ENCODE measurements at places on chromosomes 4 and X.
A peak's percentile ranks its signal among the peaks of the same experiment; 100 is the strongest.

GRCh38 chr4:137116144-137116543 is 416.1 kb downstream of the PCDH18 start:
- no peak for DNase-seq

- DNase-seq, result no peak
Observed at GRCh38 chr4:36414248-36414647, 132.8 kb downstream of the DTHD1 start.

GRCh38 chr4:27048429-27049238 is 188.0 kb downstream of the STIM2 start:
- DNase-seq, result peak; percentile 40

- no peak for DNase-seq
Observed at GRCh38 chr4:126986828-126987227, 645.9 kb upstream of the INTU start.

GRCh38 chrX:96433409-96434077 is 251.1 kb upstream of the DIAPH2 start:
- no peak for DNase-seq

- peak; percentile 57 for DNase-seq
Observed at GRCh38 chrX:69070949-69071650, 94.2 kb downstream of the PJA1 start.

DNA sequence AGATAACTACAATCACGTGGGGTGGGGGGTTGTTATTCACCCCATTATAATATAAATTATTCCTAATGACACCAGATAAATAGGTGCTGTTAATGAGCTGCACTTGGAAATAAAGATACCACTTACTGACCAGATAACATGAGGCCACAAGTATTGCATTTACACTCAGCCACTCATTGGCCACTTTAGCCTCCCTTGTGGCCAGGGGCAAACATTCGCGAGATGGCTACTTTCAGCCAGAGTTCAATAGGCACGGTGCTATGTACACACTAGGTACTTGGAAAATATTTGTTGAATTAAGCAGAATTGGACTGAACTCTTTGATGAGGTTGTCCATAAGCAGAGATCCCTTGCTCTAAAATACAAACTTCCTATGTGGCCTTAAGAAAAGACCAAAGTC is 713.7 kb upstream of the TENM3 start:
- DNase-seq, result no peak

- no peak for DNase-seq
Observed at GRCh38 chrX:68254738-68255645, 178.3 kb downstream of the OPHN1 start.

GRCh38 chr4:88866862-88867550 is 169.4 kb upstream of the NAP1L5 start:
- DNase-seq, result no peak

GRCh38 chr4:3836756-3837601 is 70.8 kb downstream of the ADRA2C start:
- no peak for DNase-seq

- DNase-seq, result no peak
Observed at GRCh38 chr4:108889696-108890483, 127.0 kb upstream of the ETNPPL start.

- no peak for DNase-seq
Observed at GRCh38 chr4:61149278-61149677, 50.8 kb upstream of the ADGRL3 start.

DNA sequence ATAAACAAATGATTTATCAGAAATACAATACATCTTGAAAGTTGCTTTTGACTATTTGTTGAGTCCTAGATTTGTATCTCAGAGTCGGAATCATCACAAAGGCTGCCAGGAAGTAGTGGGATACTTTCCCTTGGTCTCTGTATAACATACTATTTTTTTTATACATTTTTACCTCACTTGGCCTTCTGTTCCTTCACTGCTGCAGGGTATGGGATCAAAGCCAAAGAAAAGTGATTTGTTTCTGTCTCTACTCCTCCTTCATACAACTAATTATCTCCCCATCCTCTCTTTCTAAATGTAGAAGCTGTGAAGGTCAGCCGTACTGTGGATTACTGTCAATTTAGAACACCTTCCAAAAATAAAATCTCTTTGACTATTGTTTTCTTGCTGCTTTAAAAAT is 24.9 kb downstream of the PALLD start:
- no peak for DNase-seq

DNA sequence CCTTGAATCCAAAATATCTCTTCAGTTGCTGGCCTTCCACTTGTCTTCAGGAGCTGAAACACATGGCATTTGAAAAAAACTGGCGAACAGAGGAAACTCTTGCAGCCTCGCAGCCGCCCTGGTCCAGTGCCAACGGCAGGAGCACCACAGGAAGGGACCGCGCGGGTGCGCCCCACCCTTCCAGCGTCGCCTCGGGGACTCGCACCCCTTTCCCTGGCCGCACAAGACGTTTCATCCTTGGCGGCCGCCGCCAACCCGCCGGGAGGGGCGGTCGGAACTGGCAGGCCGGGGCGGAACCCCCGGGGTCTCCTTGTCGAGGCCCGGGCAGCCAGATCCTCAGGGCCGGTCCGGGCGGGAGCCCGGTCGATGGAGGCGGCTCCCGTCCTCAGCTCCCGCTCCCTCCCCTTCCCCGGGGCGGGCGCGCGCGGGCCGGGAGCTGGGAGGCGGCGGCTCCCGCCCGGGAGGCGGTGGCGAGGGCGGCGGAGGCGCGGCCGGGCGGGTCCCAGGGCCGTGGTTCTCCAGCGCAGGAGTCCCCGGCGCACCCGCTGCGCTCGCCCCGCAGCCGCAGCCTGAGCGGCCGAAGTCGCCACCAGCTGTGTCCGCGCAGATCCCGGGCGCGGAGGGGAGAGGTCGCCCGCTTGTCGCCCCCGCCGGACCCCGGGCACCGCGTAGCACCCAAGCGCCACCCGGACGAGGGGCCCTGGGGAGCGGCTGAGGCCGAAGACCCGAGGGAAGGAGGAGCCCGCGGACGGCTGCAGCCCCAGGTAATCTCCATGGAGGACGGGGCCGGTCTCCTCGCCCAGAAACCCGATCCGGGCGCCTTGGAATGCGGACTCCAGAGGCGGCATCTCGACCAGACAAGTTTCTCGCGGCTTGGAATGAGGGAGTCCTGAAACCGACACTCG is 886 bp upstream of the NDST3 start:
- peak; percentile 70 for DNase-seq

- DNase-seq, result no peak
Observed at GRCh38 chrX:137362583-137362982, 203.3 kb upstream of the ZIC3 start.

DNA sequence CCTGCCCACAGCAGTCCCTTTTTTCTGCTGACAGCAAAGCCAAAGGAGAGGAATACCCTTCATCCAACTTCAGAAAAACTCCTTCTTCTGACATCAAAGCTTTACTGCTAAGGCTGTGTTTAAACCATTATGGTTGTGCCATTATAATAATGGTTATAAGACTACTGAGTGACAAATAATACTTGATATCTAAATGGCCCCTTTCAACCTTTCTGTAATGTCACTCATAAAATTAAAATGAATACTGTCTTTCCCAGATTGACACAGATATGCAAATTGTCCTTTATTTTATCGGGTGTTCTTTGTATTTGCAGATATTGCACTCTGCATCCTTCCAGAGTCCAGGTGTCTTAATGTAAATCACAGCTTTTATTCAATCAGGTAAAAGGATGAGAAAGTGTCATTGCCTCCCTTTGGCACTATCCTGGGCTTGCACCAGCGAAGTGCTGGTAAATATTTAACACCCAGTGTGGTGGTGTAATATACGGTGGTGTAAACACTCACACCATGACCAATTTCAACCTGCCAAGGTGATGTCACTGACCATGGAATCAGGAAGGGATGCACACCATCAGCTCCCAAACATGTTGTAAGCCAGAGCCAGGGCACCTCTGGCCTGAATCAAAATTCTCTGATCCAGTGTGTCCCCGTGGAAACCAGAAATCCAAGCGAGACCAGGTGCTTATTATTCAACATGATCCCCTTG is 139.4 kb upstream of the TENM3 start:
- DNase-seq, result no peak

- DNase-seq, result no peak
Observed at GRCh38 chr4:144701683-144702233, 55.8 kb downstream of the HHIP start.

DNA sequence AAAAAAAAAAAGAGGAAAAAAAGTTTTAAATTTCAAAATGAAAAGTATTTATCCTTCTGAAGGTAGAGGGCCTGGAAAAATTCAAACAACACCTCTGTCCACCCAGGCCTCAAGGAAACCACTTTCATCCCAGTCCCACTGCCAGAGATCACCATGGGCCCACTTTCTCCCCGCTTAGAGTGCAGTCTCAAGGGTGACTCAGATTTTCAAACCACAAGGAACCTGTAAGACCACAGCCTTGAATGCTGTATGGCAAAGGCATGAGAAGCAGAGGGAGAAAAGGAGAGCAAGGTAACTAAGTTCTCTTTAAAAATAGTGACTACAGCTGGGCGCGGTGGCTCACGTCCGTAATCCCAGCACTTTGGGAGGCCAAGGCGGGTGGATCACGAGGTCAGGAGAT is 87.9 kb upstream of the PACRGL start:
- DNase-seq, result no peak

DNA sequence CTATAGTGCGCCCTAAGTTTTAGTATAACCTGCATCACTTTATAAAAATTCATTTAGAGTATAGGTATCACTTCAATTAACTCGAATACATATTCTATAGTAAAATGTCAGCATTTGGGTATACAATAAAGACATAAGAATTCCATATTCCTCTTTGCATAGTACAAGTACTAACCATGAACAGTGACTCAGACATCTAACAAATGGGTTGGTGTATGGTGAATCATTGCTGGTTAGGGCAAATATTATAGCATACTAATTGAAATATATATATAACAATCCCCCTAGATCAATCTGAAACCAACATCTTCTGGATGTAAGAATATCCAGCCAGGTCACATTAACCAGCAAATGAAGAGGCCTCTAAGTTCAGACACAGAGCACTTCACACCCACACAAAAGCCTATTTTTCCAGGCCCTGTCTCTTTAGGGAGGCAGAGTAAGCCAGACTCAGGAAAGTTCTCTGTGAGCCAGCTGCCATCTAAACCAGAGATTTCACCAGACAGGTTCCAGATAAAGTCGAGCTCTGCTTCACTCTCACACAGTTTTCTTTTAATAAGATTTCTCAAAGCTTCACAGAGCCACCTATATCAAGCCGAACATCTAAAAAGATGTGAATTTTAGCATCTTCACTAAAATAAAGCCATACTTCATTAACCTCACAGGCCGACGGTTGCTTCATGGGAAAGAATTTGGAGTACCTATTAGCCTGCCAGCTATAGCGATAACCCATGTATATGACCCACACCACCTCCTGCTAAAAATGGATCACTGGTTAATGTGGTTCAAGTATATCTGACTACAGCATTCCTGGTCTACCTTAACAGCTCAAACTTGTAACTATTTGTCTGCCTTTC is 200.0 kb upstream of the FTHL17 start:
- DNase-seq, result no peak

DNA sequence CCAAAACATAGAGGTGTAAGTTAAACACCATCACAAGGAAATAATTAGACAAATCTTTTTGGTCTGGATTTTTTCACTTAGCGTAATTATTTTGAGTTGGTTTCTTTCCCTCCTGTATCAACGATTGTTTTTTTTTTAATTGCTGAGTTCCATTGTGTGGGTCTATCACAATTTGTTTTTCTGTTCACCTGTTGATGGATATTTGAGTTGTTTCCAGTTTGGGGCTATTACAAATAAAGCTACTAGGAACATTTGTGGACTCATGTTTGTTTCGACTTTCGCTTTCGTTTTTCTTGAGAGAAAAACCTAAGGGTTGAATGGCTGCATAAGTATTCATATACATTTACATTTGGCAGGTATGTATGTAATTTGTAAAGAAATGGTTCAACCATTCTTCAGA is 20.4 kb upstream of the FBXW7 start:
- no peak for DNase-seq

DNA sequence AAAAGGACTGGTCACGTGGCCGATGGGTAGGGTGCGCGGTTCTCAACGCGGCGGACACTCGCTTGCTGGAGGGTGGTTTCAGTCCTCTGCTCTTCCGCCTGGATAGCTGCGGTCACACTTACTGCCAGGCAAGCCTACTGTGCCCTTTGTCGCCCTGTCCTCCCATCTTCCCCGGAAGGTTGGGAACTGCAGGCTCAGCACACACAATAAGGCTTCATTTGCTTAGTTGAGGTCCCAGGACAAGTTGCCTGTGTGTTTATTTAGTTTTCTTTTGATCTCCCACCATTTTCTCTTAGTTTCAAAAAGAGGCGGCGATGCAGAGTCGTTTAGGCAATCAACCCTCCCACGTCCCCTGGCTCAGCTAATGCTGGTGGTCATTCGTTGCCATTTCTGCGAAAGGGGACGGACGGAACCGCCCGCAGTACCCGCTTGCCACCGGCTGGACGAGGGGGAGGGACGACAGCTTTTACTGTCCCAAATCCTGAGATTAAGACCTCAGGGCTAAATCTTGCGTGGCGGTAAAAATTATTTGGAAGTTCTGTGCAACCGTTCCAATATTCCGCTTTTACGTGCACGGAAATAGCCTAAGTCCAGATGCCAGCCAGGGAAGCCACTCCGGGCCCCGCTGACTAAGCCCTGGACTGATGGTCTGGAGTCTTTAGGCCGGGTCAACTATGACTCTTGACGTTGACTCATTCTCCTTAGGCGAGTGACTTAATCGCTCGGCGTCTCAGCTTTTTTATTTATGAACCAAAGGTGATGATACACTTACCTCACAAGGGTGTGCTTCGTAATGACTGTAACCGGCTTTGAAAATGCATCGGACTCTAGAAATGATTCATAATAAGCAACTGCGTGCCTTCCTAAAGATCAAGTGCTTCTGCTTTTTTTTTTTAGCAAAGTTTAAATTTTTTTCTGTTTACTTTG is 671 bp upstream of the EIF4E start:
- no peak for DNase-seq

- DNase-seq, result no peak
Observed at GRCh38 chr4:153729895-153730294, 29.9 kb downstream of the RNF175 start.

DNA sequence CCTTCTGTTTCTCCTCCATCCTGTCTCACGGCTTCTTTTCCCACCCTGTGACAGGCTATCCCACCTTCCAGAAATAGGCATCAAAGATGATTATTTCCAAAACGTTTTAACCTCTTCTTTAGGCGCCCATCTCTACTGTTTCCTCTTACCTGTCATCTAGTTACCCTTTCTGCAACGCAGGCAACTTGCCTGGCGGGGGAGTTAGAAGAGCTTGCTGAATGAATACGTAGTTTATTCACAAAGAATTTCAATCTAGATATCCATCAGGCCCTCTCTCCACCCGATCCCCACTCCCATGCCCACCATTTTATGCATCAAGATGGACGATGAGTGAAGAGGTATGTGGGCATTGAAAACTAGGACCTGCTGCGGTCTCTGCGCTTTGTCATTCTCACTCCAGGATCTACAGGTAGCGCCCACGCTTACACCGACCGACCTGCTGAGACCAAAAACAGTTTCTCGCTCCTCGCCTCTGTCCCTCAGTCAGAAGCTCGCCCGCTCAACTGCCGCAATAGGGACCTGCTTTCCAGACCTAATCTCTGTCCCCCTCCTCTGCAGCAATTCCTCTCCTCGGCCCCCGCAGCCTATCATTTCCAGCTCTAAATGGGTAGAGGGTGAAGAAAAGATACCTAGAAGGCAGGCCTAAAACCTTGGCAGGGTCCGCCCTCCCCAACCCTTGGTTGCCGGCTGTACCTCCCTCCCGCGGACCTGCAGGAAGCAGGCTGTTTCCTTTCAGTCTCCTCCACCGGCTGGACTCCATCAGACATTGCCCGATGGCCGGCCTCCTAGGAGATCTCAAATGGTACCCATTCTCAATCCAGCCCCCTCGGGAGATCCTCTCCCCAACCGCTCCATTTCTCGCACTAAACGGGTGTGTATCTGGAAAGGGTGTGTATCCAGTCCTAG is 624 bp downstream of the BEX5 start:
- no peak for DNase-seq

GRCh38 chr4:184197536-184198082 is 20.1 kb downstream of the ENPP6 start:
- DNase-seq, result no peak

Measured in right lung (tissue), 10 donors.